ENCODE measurements at places on chromosomes 5 and 9. TPM values are rescaled to one million over a fixed set of nuclear protein-coding genes. Genes with fewer than 3 reads are reported as not detected.

The MARCOL gene
- not detected for total RNA-seq

The EPB41L4A gene
- total RNA-seq, result 1.00 TPM

The STPG3 gene
- total RNA-seq, result not detected

The BTF3 gene
- 190 TPM for total RNA-seq

The PCDHA13 gene
- under 0.01 TPM for total RNA-seq

The TMC1 gene
- total RNA-seq, result 2.1 TPM

The ANKRD18B gene
- 6.7 TPM for total RNA-seq

The PCDHGA12 gene
- total RNA-seq, result 21.5 TPM

The LCP2 gene
- 0.25 TPM for total RNA-seq

The TAF11L6 gene
- total RNA-seq, result not detected

The ZFP2 gene
- 0.22 TPM for total RNA-seq

The CKMT2 gene
- 25.2 TPM for total RNA-seq

The CEL gene
- 0.12 TPM for total RNA-seq

The CWC27 gene
- 23.6 TPM for total RNA-seq

The PCDHB16 gene
- 0.33 TPM for total RNA-seq

The DAB2IP gene
- 14.4 TPM for total RNA-seq

The CDH12 gene
- total RNA-seq, result not detected

The OTP gene
- total RNA-seq, result not detected

The TUSC1 gene
- total RNA-seq, result 10.4 TPM

The HARS1 gene
- total RNA-seq, result 70.7 TPM

The TNFSF15 gene
- 3.0 TPM for total RNA-seq

The SHB gene
- 12.9 TPM for total RNA-seq

The SLC34A3 gene
- total RNA-seq, result not detected

The GFI1B gene
- not detected for total RNA-seq

The FCN2 gene
- not detected for total RNA-seq

The TPM2 gene
- 1,069 TPM for total RNA-seq

The RGMB gene
- 71.2 TPM for total RNA-seq

The ERMP1 gene
- total RNA-seq, result 17.6 TPM

The NR5A1 gene
- not detected for total RNA-seq

The LPAR1 gene
- 103 TPM for total RNA-seq

The RANBP3L gene
- 0.11 TPM for total RNA-seq

The ZNF608 gene
- total RNA-seq, result 1.8 TPM

The NIM1K gene
- 1.2 TPM for total RNA-seq

Data from uterine smooth muscle cell (primary cell).